Fibroblast of pulmonary artery (primary cell): ENCODE measurements at places on chromosomes 12 and 14.

- no peak for DNase-seq
Observed at GRCh38 chr12:5399266-5399665, 32.6 kb upstream of the NTF3 start.

- DNase-seq = peak; percentile 72
Observed at GRCh38 chr12:104702565-104703139, 245.9 kb downstream of the CHST11 start.

- no peak for DNase-seq
Observed at GRCh38 chr12:65125247-65125646, 4.1 kb upstream of the WIF1 start.

DNA sequence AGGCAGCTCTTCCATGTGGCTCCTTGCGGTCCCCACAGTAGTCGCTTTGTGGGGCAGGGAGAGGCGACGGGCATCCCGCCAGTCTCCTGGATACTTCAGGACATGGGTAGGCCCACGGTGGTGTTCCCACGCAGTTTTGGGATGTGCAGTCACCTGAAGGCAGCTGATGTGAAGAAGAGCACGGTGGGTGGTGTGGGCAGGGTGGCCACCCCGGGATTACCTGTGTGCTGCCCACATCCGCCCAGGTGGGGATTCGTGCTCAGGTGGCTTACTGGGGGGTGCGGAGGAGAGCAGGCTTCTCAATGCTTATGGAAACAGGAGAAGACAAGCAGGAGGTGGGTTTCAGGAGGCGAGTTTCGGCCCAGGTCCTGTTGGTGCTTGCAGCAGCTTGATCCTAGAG is 28.4 kb upstream of the TDRD9 start:
- no peak for DNase-seq

DNA sequence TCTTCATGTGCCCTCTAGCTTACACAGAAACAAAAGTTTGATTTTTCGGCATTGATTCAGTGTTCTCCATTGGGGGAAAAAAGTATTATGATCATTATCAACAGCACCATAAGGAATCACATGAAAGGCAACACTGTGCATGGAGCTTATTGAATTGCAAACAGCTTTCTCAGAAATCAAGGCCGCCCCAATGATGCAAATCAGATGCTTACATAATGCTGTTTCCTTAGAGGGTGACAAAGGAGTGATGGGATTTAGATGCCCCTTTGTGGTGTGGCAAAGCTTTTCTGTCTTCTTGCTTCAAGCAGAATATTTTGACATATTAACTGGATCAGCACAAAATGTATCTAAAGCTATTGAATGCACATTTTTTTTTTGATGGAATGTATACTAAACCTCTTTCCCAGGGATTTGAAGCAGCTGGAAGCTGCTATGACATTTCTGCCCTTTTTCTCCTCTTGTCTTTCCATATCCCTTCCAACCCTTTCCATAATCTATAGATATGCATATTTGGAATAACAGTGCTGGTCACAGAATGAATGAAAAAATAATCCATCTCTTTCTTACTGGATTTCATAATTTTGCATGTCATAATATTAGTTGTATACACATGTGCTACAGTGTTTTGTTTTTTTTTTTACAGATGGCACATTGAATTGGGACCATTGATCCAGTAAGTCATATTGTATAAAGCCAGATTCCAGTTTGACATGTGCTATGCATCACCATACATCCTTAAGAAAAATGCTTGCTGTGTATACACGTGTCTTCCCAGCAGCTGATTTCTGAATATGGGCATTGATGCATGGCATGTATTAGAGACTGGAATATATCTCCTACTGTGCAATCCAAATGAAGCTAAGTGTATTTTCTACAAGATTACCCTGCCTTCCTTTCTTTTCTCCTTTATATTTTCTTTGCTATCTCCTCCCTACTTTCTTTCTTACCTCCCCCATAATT is 259.7 kb upstream of the DCN start:
- DNase-seq = no peak

DNA sequence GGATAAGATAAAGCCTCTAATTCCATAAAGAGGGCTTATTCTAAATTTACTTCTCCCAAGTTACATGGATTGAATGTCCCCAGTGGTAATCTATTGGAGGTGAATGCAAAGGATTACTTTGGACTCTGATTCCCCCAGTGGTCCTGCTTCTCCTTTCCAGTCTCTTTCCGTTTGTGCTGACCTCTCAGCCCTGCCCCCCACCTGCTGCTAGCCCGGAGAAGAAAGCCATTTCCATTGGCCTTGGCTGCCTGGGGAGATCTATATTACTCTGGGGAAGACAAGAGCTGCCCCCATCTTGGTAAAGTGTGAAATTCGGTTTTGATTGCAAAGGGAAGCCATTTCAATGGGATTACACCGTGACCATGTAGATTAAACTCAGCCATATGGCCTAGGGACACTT is 13.3 kb downstream of the ASCL1 start:
- DNase-seq = no peak

GRCh38 chr12:114895827-114896226 is 211.9 kb upstream of the TBX3 start:
- DNase-seq = peak; percentile 25

DNA sequence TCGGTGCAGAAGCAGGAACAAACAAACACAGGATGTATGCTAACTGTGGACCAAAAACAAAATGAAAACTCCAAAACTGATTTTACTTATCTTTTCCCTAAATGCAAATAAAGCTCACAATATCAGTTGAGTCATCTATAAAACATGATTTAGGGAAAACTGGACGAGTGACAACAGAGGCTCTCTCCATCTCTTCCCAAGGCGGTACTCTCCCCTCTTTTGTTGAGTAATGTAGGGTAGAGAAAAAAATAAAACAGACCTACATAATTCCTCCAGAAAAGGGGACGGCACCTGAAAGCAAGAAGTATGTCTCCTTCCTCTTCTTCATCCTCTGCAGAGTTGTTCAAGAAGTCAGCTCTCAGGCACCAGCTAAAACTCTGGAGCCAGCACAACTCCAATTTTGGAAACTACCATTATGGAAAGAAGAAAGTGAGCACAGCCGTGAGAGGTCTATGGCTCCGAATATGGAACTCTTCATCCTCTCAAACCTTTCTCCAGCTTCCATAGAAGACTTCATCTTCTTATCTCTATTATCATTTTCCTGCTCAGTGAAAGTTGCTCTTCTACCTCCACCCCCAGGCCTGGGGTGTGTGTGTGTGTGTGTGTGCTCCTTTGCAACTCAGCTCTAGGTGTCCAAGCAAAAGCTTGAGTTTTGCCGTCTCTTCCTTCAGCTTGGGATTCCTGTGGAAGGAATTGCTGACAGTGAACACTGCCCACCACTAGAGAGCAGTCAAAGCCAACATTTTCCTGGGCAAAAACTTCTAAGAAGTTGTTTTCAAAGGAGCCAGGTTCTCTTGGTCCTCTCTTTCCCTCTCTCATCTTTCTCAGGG is 155.4 kb downstream of the DIO2 start:
- DNase-seq = peak; percentile 71

DNA sequence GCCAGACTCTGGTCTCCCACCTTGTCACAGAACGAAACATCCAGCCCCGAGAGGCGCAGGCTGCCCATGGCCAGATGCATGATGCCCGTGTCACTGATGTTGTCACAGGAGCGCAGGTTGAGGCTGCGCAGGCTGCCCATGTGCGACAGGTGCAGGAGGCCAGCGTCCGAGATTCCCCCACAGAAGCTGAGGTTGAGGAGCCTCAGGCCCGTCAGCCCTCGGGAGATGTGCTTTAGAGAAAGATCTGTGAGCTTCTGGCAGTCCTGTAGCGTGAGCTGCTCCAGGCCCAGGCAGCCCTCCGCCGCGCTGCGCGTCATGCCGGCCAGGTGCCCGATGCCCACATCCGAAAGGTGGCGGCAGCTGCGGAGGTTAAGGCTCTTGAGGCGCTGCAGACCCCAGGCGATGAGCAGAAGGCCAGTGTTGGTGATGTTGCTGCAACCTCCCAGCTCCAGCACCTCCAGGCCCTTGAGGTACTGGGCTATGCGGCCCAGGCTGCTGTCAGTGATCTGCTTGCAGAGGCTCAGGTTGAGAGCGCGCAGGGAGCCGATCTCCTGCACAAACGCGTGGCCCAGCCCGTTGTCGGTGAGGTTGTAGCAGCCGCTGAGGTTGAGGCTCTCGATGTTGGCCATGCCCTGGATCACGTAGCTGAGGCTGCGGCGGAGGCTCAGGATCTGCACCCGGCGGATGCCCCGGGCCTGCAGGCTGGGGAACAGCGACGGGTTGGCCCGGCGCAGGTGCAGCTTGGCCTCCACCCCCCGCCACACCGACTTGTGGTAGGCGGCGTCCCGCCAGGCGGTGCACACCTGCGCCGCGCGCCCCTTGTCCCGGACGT is 991 bp downstream of the FBXL14 start:
- DNase-seq = peak; percentile 28

- peak; percentile 59 for DNase-seq
Observed at GRCh38 chr12:22313286-22313962, 21.1 kb downstream of the ST8SIA1 start.

- DNase-seq = peak; percentile 31
Observed at GRCh38 chr12:116166306-116166705, 111.2 kb downstream of the MED13L start.

DNA sequence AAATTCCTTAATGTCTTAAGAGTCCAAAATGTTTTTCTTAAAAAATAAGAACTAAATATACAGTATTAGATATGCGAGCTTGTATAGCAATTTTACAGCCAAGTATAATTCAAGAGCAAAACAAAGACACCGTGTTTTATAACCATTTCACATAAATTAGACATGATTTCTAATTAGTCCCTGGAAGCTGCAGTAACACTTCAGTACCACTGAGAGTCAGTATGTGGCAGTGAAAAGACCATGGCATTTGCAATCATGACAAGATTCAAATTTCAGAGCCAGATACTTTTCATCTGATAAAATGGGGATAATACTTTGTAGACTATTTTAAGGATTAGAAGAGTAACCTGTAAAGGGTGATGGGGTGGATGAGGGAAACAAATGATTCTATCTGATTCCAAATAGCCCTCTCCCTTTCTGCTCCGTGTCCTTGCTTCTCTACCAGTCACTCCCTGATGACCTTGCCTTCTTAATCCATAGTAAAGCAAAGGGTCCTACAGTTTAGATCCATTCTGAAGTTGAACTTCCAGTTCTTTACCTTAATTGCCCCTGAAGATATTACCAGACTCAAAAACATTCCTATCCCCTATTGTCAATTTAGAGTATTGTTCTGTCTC is 145.4 kb upstream of the ABCD2 start:
- peak; percentile 75 for DNase-seq

GRCh38 chr14:57179273-57179672 is 89.4 kb downstream of the EXOC5 start:
- no peak for DNase-seq

DNA sequence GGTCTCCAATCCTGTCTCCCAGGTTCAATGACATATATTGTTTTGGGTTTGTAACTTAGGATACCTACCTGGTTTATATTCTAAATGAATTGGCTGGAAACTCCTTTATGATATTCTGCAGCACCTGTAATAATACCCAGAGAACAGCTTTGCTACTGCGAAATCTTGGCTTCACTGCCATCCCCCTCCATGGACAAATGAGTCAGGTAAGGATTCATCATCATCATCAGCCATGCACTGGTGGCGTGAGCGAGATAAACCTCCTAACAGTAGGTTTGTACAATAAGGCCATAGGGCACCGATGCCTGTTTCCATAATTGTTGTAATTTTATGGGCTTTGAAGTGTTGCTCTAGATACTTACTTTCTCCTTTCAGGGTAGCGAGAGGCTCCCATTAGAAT is 10.7 kb downstream of the DDX47 start:
- no peak for DNase-seq
